ENCODE measurements at places on chromosomes 12 and 14.

GRCh38 chr14:76133103-76133502 lies 18.6 kb upstream of the GPATCH2L start:
- no peak for DNase-seq

DNA sequence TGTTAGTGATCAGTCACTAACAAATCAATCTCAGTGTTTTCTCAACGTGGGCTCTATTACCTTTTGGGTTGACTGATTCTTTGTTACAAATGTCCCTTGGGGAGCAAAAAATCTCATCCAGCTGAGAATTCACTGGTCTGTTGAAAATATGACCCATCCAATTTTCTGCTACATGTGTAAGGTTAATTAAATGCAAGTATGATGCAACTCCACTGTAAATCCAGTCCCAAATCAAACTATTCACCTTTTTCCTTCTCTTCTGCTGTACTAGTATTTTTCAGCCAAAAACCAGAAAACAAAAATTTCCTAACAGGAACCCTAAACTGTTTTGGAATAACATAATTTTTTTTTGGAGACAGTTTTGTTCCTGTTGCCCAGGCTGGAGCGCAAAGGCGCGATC lies 2.2 kb downstream of the ERH start:
- DNase-seq: no peak

- no peak for DNase-seq
Measured at GRCh38 chr12:52122904-52123303, 43.4 kb downstream of the SMIM41 start.

DNA sequence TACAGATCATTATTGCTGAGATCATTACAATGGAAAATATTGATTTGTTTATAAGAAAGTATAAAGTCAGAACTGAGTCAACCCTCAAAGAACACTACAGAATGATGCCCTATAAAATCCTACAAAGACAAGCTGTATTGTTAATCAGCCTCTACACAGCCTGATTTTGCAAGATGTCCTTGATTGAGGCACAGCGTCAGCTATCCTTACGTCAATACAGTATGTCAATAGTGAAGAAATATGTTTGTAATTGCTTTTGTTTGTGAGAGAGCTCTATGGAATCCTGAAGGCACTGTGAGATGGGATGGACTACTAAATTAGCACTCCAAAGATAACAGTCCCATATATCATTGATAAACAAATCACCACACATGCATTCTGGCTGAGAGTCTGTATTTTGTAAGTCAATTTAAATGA lies 70.7 kb downstream of the RASSF9 start:
- no peak for DNase-seq

DNA sequence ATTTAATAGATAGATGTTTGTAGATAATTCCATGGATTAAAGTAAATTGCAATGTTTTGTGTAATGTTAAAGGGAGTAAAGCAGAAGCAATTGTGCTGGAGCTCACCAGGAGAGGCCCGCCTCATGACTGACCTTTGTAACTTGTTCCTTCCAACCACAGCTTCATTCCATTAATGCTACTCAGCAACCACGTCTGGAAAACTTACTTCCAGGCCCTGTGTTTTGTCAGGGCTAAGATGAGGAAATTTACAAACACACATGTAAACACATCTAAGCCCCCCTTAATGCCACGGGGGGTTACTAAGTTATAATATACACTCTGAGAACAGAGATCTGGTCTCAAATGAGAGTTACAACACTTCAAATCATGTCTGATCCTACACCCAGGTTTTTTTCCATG lies 12.4 kb downstream of the LUM start:
- no peak for DNase-seq

GRCh38 chr14:105860615-105861580 lies 334.5 kb downstream of the TMEM121 start:
- no peak for DNase-seq

DNA sequence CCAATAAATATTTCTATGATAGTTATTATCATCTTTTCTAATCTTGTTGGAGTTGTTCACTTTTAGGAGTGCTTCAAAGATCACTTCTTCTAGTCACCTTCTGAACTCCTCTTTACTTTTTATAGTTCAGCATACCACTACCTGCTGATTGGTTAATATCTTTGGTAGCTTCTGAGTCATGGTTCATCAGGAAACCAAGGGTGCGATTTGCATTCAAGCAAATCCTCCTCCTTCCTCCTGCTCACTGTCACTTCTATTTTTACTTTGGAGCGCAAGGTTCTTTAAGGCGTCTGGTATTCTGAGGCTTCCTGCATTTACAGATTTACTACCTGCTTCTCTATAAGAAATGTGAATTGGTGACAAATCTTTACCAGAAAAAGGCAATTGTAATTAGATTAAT lies 24.0 kb downstream of the SYT1 start:
- no peak for DNase-seq

DNA sequence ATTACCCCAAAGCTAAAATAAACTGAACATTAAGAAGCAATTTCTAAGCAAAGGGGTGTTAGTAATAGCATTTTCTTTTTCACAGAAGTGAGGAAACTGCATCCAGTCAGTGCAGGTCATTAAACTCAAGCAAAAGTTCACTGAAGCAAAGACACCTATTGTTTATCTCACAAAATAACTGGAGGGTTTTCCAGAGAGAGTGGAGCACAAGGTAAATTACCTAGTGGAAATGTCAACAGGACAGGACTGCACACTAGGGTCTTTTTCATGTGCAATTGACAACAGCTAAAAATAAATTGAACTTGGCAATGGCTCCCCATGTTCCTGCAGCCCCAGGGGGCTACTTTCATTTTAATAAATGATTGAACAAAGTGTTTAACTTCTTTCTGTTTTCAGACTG lies 742.0 kb downstream of the GALC start:
- no peak for DNase-seq

DNA sequence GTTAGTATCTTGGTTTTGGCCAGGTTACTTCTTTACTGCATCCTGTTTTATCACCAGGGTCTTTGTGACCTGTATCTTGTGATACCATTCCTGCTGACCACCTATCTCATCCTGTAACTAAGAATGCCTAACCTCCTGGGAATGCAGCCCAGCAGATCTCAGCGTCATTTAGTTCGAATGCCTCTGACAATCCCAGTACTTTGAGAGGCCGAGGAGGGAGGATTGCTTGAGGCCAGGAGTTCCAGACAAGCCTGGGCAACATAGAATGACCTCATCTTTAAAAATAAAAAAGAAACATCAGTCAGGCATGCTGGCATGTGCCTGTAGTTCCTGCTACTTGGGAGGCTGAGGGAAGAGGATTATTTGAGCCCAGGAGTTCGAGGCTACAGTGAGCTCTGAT lies 206.5 kb downstream of the SUDS3 start:
- no peak for DNase-seq

- no peak for DNase-seq
Measured at GRCh38 chr12:23704992-23705943, 244.2 kb downstream of the SOX5 start.

Measured in NCI-H187 (cell line).